Right atrium auricular region (tissue), 2 donors: ENCODE measurements at places on chromosomes 11 and 22.
A peak's percentile ranks its signal among the peaks of the same experiment; 100 is the strongest.

DNA sequence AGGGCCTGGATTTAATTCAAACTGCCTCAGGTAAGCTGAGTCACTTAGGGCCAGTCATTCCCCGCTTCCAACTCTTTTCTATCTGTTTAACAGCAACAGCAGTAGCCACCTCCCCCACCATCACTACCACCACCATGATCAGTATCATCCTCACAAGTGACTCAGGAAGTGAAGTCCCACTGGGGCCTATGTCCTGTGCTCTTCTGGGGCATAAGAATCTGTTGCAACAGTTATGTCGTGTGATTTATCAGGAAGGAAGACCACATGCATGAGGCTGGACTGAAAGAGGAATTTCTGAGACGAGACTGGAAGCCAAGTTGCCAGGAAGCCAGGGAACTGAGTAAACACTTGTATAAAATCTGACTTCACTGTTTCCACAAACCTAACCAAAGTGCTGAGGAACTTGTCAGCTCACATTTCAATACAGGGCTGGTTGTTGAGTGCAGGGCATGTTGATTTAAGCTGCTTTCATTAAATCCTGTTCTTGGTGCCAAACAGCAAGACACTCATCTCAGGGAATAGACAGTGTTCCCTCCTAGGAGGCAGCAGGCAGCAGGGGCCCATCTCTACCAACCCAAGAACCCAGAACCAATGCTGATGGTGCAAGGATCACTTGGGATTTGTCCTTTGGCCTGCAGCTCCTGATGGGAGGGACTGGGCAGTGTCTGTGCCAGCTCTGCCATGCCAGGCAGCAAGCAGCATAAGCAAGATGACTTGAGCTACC lies 226.7 kb upstream of the NARS2 start:
- peak overlapping the region; percentile 73 for H3K27ac ChIP-seq
- H3K4me3 ChIP-seq, result no peak overlapping the region
- peaks cover 24% of the 10 kb centered on the region for H3K4me1 ChIP-seq
- no peaks in the 10 kb centered on the region for H3K27me3 ChIP-seq

DNA sequence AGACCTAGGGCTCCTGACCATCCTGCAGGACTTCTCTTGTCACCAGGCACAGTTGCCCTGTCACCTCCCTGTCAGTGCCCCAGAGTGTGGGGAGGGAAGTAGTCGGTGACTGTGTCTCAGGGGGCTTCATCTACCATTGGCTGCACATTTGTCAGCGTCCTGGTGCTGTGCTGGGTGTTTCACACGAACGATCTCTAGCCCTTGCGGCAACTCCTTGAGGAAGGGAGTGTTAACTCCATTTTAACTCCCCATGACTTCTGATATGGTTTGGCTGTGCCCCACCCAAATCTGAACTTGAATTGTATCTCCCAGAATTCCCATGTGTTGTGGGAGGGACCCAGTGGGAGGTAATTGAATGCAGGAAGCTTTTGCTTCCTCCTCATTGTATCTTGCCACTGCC lies 7.1 kb downstream of the TSKU start:
- no peaks in the 10 kb centered on the region for H3K36me3 ChIP-seq
- no peaks in the 10 kb centered on the region for H3K27me3 ChIP-seq
- no peak overlapping the region for H3K27ac ChIP-seq
- H3K4me3 ChIP-seq, result no peak overlapping the region

- H3K36me3 ChIP-seq, result no peaks in the 10 kb centered on the region
- DNase-seq, result no peak
- no peak overlapping the region for H3K4me3 ChIP-seq
- H3K27ac ChIP-seq, result no peak overlapping the region
Measured at GRCh38 chr11:67024410-67024809, 1.5 kb downstream of the SYT12 start.

GRCh38 chr22:38189104-38189503 lies 7.5 kb upstream of the PLA2G6 start:
- DNase-seq, result no peak
- H3K27me3 ChIP-seq, result no peaks in the 10 kb centered on the region
- no peak overlapping the region for H3K27ac ChIP-seq
- H3K36me3 ChIP-seq, result no peaks in the 10 kb centered on the region
- no peak overlapping the region for H3K4me3 ChIP-seq
- H3K4me1 ChIP-seq, result no peaks in the 10 kb centered on the region
